ENCODE measurements at places on chromosomes 4 and X.
A peak's percentile ranks its signal among the peaks of the same experiment; 100 is the strongest.

DNA sequence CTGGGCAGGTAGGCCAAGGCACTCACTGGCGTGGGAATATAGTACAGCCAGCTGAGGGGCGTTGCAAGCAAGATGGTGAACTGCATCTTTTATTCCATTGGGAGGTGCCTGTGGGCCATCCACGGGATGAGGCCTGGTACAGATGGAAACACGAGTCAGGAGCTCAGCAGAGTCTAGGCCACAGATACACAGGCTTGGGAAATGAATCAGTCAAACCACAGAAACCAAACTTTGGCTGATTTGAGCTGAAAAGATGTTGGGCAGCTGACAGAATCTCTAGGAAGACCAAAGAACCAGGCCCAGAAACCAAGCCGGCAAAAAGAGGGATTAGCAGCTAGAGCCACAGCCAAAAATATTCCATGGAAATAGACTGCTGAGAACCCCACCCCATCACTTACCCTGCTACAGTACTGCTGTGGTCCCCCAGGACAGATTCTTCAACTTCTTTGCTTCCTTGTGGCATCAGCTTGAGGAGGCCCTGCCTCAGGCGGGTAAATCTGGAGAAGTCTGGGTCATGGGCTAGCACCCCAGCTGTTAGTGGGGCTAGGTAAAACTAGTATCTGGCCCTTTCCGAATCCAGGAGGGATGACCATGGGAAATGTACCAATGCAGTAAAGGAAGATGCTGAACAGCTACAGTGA, 75.4 kb downstream of the TMEM131L start:
- DNase-seq: no peak

GRCh38 chr4:42927946-42928345, 35.4 kb downstream of the GRXCR1 start:
- no peak for DNase-seq

DNA sequence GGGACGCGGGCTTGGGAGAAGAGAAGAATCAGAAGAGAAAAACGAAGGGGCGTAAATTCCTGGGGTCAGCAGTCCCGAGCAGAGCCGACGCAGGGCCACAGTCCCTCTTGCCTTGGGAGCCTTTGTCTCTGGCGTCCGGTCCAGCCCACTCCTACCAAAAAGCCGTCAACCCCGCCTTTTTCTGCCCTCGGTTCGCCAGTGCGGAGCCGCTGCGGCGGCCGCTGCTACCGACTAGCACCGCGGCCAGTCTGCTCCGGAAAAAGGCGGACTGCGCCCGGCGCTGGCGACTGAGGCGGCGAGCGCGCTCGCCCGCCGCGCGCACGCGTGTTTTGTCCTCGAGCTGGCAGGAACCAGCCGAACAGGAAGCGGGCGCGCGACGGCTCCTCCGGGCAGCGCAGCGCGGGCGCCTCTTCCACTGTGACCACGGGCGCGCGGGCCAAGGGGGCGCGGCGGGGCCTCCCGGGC, 502 bp downstream of the HNRNPDL start:
- no peak for DNase-seq

- DNase-seq: no peak
Measured at GRCh38 chr4:146023334-146023967, 84.8 kb upstream of the ZNF827 start.

DNA sequence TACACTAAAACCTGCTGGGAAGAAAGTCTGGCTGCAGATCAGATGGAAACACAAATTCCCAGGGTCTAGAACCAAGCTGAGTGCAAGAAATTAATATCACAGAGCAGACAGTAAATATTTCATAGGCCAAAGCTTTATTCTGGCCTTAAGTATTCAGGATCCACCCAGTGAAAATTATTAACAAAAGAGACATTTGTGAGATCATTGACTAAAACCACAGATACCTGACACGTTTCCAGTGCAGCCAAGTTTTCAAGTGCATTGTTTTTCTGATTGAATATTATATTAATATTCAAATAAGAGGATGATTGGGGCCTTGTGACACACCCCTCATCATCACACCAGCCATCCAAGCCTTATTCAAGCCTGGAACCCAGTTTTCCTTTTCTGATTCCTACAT, 10.3 kb downstream of the ELOVL6 start:
- DNase-seq: no peak

DNA sequence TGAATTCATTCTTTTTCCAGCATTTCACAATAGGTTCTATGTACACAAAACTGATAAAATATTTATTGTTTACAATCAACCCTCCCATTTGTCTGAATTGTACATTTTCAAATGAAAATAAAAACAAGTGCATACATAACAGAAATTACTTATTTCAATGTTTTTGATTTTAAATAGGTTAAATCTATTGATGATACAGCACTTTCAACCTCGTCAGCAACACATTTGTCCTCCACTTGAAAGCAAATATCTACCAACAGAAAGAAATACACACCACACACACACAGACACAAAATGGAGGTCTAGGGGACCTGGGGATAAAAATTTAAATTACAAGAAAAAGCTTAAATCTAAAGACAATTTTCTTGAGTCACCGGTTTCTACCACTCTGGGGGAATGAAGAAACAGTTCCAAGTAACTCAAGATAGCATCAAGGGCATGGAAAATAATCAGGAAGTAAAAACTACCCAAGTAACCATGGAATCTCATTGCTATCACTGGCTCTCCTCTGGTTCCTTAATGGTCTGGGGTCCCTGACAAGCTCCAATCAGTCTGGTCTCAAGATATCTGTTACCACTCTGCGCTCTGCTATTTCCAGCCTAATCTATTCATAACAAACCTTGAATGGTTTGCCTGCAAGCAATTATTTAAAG, 27.6 kb downstream of the ANKRD17 start:
- DNase-seq: peak; percentile 37

GRCh38 chrX:152912106-152912505, 14.2 kb downstream of the ZNF185 start:
- DNase-seq: peak; percentile 8

- no peak for DNase-seq
Measured at GRCh38 chr4:182222766-182223165, 20.4 kb upstream of the TENM3 start.

DNA sequence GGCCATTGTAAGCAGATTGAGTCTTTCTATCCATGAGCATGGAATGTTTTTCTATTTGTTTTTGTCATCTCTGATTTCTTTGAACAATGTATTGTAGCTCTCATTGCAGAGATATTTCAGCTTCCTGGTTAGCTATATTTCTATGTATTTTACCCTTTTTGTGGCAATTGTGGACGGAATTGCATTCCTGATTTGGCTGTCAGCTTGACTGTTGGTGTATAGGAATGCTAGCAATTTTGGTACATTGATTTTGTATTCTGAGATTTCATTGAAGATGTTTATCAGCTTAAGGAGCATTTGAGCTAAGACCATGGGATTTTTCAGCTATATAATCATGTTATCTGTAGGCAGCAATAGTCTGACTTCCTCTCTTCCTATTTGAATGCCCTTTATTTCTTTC, 154.6 kb downstream of the GUCY2F start:
- DNase-seq: no peak

GRCh38 chr4:150251752-150252190, 173.5 kb downstream of the DCLK2 start:
- DNase-seq: no peak

GRCh38 chr4:187493661-187494060, 501.9 kb upstream of the ZFP42 start:
- no peak for DNase-seq

- DNase-seq: no peak
Measured at GRCh38 chrX:113793563-113793962, 790.3 kb upstream of the HTR2C start.

Data from erythroblast (primary cell).